Stimulated activated CD4-positive, alpha-beta T cell treated with anti-CD3 and anti-CD28 coated beads, Interleukin-4, amount 100 ng/mL, for 24 hours (primary cell): ENCODE measurements at places on chromosomes 2 and 18.
A peak's percentile ranks its signal among the peaks of the same experiment; 100 is the strongest.

DNA sequence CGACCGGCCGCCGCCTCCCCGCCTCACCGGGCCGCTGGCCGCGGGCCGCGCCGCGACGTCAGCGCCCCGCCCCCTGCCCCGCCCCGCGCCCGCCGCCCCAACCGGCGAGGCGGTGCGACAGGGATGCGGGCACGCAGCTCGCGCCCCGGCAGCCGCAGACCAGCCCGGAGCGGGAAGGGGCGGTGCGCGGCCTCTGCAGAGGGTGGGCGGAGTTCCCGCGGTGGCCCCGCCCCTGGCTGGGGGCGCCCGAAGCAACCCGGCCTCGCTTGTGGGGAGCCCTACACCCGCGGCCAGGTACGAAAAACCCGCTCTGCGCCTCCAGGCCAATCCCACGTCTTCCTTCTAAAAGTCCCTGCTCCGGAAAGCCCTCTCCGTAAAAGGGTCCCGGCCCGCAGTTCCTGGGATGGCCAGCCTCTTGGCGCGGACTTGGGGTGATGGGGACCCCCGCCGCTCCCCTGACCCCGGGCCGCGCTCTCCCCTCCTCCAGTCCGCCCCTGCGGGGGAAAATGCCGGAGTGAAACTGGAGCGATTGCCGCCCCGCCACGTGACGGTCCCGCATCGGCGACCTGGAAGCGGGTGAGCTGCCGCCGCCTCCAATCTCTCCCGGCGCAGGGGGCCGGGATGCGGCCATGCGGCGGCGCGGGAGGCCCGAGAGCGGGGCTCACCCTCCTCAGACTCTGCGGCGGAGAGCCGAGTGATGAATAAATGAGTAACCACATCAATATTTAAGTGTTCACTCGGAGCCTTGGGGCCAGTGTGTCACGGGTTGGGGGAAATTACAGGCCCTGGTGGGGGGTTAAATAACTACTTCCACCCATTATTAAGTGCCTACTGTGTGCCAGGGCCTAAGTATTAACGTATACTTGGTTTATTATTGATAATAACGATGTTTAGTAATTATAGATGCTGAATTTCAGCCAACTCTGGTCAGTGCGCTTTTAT is at the start of gene RAB11FIP5:
RAB11FIP5 (minus strand) TSS at position 36 of the 942 bp plus-strand sequence. CDS start 171 bp downstream, outside the sequence.
- peak; percentile 75 for DNase-seq

DNA sequence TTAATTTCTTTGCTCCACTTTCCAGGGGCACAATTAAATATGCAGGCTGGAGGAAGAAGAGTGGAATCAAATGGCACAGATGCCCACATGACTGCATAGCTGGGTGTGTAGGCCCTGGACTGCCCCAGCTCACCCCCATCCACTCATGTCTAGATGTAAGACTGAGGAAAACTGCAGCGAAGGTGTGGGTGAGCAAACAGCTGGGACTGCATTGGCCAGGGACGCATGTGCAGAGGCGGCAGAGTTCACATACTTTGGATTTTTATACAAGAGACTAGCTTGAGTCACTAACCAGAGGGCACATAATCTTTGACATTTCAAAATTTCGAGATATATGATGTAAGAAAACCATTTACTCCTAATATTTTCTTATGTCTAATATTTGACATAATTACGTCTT is 60.1 kb downstream of the SPIRE1 start:
- DNase-seq = no peak

GRCh38 chr18:61950371-61950770 is 57.6 kb upstream of the RNF152 start:
- DNase-seq = no peak

- no peak for DNase-seq
These were observed 288.1 kb upstream of the CELF4 start for GRCh38 chr18:37853706-37854105.

DNA sequence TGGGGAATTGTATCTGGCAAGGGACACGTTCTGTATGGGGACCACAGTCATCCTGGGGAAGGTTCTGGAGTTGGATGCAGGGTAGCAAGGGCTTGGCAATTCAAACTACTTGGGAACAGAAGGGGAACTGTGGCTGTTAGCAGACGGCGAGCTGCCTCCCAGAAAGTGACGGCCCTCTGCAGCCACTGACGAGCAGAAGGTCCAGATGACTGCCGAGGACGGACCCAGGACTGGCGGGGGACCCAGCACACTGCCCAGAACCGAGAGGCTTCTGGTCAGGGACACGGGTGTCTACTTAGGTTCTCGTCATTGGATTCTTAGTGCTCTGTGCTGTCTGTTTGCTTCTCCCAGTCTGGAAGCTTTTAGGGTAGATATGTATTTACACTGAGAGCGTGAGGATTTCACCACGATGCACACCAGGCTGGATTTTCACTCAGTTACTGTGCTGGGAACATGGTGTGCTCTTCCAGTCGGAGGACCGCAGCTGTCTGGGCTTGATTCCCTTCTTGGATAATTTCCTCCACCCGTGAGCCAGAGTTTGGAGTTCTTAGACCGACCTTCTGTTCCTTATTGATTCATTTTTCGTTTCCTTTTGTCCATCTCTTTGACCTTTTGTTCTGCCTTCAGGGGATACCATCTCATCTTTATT is 13.4 kb downstream of the GPR35 start:
- no peak for DNase-seq

GRCh38 chr2:165472922-165473321 is 3.4 kb downstream of the CSRNP3 start:
- DNase-seq = no peak

DNA sequence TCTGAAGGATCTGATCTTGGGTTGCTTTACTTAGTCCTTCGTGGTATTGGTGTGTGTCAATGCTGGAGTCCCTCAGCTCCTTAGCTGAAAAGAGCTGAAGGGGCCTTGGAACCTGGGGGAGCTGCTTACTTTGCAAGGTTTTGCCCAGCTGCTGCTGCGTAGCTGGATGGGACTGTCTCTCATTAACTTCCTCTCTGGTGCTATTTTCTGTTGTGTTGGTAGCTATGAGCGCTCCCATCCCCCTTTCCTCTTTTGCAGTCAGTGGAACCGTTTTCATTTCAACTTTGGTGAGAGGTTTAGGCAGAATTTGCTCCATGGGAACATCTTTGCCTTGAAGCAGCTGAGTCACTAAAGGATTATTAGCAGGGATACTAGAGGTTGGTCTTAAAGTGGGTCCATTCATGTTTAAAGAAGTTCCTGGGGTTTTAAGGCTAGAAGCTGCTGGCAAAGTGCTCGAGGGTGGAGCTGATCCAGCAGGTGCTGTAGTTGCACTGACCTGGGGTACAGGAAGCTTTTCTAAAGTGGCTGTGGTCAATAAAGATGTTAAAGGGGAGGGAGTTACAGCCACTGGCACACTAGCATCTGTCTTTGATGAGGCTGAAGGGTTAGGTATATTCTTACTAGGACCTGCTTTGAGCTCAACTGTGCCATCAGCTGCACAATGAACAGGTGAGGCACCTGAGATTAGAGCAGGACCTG is 69.9 kb upstream of the DTNB start:
- DNase-seq = no peak

- DNase-seq = no peak
These were observed 170.0 kb downstream of the CERS6 start for GRCh38 chr2:168626096-168626495.
